Left lobe of liver (tissue), 2 donors: ENCODE measurements at places on chromosomes 5 and 9. TPM values are rescaled to one million over a fixed set of nuclear protein-coding genes. Genes with fewer than 3 reads are reported as not detected.

Gene TPPP
- total RNA-seq: 4.1 TPM

Gene CD180
- total RNA-seq: 0.38 TPM

Gene SUSD3
- 49.7 TPM for total RNA-seq

Gene TNFSF15
- total RNA-seq: 0.05 TPM

Gene BTNL9
- 8.8 TPM for total RNA-seq

Gene ITK
- total RNA-seq: 0.70 TPM
